ENCODE measurements at places on chromosomes 1 and 21. TPM values are rescaled to one million over a fixed set of nuclear protein-coding genes. Genes with fewer than 3 reads are reported as not detected.

PCP4 gene
- total RNA-seq, result not detected

LCE2B gene
- not detected for total RNA-seq

TFF2 gene
- not detected for total RNA-seq

RGL1 gene
- total RNA-seq, result 0.79 TPM

KPRP gene
- not detected for total RNA-seq

TFAP2E gene
- total RNA-seq, result 0.54 TPM
